Iris pigment epithelial cell (primary cell): ENCODE measurements at places on chromosomes 3 and 15.

DNA sequence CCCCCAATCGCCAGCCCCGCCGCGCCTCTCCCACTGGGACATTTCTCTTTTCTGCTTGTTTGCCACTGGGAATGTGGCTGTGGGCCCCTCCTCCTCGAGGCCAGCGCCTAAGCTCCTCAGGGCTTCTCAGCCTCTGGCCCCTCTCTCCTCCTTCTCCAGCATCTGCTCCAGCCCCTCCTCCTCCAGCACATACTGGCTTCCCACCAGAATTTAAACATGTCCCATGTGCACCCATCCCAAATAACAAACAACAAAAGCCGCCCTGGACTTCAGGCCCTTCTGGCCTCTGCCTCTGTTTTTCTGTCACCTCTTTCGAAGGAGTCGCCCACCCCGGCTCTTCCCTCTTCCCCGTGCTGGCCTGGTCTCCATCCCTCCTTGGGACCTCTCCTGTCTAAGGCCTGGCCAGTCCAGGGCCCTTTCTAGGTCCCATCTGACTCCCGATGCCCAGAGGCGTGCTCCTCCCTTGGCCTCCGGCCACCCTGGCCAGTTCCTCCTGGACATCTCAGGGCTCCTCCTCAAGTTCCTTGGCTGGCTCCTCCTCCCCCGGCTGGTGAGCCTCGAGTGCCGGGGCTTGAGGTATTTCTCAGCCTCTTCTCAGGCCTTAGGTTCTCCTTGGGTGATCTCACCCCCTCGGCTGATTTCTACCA, 94.6 kb upstream of the SLC6A6 start:
- DNase-seq, result no peak

DNA sequence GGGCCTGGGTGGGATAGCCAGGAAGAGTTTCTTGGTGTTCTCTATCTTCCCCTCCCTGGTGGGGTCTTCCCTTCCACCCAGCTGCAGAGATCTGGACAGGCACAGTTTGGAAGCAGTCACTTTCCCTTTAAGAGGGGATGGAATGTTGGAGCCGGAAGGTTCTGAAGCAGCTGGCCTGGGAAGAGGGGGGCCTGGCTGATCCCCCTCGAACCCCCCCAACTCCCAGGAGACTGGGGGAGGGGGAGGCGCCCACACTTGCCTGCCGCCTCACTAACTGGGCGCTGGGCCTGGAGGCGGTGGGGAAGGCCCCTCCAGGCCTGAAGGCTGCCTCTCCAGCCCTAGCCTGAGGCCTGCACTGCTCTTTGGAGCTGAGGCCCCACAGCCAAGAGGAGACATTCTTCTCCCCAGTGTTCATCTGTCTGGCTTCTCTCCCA, 1.4 kb downstream of the DVL3 start:
- peak; percentile 43 for DNase-seq

GRCh38 chr3:65265511-65265910, 577.7 kb upstream of the ADAMTS9 start:
- no peak for DNase-seq

- DNase-seq, result peak; percentile 8
Measured at GRCh38 chr3:43423142-43423541, 136.8 kb downstream of the SNRK start.

GRCh38 chr3:32147509-32147908, 41.1 kb downstream of the GPD1L start:
- no peak for DNase-seq

GRCh38 chr3:69359339-69359893, 26.5 kb downstream of the FRMD4B start:
- DNase-seq, result no peak

DNA sequence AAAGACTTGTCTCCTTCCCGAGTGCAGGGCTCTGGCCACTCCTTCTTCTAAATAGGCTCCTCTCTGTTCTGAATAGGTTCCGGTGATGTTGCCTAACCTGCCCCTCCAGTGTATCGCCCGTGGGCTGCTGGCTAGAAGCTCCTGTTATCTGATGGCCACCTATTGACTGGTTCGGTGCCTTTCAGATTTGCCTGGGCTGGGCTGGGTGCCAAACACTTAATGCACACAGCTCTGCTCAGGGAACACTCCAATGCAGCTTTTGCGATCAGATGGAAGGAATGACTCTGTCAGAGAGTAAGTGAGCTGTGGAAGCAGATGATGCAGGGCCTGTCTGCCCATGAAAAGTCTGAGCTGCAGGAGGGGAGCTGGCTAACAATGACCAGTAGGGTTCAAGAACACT, 112.9 kb downstream of the CORO2B start:
- DNase-seq, result peak; percentile 14

DNA sequence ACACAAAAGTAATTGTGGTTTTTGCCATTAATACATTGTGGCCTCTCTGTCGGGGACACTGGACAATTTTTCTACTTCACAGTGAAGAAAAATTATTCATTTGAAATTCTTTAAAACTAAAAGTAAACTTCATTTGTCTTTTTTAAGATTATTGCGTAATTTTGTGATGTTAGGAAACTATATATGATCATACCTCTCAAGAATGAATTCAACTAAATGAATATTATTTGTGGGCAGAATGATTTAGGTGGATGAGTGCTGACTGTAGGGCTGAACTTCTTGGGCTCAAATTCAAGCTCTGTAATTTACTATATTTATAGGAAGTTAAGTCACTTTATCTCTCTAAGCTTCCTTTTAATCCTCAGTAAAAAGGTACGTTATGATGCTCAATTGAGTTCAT, 441.2 kb downstream of the ROBO1 start:
- DNase-seq, result peak; percentile 72
